ENCODE measurements at places on chromosomes 7 and 10.

DNA sequence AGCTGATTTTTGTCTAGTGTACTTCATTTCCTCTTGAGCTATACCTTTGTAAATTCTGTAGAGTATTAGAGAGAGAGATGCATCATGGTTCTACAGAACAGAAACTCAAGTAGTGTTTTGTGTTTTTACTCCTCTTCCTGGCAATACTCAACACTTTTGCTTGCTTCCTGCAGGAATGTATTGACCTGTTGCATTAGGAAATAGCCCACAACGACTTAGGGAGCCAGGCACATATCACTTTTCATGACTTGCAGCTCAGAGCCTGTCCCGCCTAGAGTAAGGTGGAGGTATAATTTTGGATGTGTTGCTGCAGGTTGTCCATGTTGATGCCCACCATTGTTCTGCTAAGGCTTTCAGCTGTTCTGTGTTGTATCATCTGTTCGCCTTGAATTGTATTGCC lies 216.3 kb downstream of the SDK1 start:
- DNase-seq = no peak

DNA sequence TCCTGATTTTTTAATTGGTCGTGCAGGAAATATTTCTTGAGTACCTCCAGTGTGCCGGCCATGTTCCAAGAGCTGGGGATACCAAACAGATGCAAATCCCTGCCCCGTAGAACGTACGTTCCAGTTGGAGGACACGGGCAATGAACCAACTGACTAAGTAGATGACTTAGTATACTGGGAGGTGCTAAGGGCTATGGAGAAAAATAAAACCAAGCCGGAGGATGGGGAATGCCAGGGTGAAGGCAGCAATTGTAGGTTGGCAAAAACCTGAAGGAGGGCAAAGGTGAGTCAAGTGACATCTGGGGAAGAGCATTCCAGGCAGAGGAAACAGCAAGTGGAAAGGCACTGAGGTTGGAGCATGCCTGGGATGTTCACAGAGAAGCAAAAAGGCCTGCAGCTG lies 6.8 kb upstream of the VSIR start:
- no peak for DNase-seq

GRCh38 chr10:4195213-4195612 lies 410.2 kb upstream of the KLF6 start:
- DNase-seq = no peak

DNA sequence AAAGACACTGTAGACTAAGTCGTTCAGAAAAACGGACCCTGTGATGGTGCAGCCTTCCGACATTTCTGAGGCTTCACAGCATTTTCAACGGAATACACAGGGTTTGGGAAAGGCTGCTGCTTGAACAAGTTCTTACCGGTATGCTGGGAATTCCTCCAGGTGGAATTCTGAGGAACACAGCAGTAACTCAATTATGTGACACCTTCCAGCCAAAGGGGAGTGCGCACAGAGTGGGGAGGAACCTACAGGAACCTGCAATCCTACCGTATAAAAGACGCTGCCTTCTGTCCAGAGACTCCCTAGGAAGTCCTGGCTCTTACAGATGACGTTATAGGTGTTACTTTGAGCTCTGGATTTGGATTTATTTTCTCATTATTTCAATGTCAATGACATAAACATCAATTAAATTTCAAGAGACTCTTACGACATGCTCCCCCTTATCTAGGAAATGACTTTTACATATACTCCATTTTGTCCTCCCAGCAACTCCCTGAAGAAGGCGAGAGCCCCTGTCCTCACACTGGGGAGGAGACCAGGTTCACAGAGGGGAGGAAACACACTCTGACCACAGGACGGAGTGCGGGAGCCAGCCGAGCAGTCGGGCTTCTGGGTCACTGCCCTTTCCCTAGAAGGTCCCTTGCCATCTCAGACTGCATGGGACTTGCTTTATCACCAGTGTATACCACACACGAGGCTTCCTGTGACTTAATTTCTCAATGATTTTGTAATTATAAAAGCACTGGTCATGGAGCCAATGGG lies 27.9 kb downstream of the VIPR2 start:
- no peak for DNase-seq

GRCh38 chr10:100872034-100872791 lies 40.5 kb upstream of the SLF2 start:
- peak; percentile 68 for DNase-seq

DNA sequence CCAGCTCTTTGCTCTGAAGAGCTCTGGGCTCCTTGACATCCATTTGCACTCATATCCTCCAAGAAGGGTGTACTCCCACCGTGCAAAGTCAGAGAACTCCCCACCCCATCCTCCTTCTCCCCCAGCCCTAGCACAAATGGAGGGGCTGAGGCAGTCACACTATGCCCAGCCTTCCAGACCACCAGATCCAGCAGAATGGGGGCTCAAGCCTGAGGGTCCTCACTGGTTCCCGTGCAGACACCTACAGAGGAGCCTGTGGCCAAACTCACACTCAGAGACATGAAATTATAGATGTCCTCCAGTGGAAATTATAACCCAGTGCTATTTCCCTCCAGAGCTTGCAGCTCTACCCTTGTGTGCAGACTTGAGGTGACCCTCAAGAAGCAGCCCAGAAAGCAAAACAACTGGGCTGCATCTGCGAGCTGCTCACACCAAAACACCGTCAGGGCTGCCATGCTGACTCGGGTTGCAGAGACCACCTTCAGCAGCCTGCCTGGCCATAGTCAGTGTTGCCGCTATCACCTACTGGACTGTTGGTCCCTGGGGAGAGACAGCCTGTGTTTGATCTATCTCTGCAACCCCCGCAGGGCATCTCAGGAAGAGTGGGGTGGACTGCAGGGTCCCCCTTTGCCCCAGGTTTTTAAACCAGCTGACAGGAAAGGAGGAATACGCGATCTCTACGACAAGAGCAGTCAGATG lies 7.4 kb downstream of the ZNF488 start:
- no peak for DNase-seq

GRCh38 chr7:90453259-90453891 lies 16.1 kb upstream of the PTTG1IP2 start:
- no peak for DNase-seq

DNA sequence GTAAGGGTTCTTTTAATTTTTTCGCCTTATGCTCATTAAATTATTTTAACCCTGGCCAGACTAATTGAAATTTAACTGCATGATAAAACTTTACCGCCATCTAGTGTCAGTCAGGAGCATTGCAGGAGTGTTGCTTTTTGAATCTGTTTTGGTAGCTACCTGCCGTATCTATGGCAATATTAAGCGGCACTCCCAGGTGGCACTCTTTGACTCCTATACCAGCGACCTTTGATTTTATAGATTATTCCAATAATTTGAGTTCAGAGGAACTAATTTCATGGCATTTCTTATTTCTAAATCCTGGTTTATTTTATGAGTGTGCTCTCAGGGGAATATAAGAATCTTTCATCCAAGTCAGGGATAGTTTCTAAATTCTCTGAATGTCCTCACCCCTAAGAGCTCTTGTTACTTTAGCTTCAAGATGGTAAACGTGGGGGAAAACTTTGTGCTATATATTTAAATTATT lies 198.9 kb downstream of the REEP3 start:
- DNase-seq = peak; percentile 50

DNA sequence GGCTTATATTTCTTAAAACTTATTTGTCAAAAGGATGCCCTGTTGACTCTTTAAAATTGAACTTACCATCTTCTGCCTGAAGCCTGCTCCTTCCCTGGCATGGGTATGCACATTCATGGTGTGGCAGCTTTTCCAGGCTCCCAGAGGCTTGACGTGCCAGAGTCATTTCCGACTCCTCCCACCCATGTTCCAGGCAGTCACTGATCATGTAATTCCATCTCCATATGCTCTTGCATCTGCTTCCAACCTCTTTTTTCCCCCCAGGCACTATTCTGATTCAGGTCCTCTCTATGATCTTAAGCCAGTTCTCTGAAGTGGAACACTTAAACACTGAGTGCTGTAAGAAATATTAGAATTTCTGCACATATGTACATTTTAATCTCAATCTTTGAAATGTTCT lies 82.2 kb downstream of the CFAP58 start:
- DNase-seq = no peak

GRCh38 chr7:7944619-7945282 lies 23.8 kb upstream of the GLCCI1 start:
- DNase-seq = peak; percentile 81

DNA sequence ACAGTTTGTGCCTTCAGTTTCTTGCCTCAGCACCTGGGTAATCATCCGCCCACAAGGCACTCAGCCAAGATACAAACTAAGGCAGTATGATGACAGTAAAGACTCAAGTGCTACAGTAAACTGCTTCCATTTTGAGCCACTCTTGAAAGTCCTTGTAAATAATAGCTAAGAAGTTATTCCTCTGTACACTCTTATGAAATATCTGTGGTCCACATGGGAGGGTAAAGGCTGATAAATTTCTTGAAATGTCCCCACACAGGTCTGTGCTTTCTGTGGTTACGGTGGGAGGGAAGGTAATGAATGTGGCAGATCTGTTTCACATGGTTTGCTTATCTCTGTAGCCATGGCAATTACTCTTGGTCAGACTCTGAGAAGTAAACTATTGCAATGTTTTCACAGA lies 551.0 kb upstream of the ZWINT start:
- no peak for DNase-seq

- no peak for DNase-seq
Observed at GRCh38 chr7:116779216-116779615, 83.2 kb upstream of the CAPZA2 start.

- DNase-seq = no peak
Observed at GRCh38 chr10:71923138-71923692, 41.0 kb upstream of the CHST3 start.

- no peak for DNase-seq
Observed at GRCh38 chr10:50658165-50658564, 34.4 kb upstream of the SGMS1 start.

- DNase-seq = no peak
Observed at GRCh38 chr7:28160551-28160991, 20.0 kb downstream of the JAZF1 start.

DNA sequence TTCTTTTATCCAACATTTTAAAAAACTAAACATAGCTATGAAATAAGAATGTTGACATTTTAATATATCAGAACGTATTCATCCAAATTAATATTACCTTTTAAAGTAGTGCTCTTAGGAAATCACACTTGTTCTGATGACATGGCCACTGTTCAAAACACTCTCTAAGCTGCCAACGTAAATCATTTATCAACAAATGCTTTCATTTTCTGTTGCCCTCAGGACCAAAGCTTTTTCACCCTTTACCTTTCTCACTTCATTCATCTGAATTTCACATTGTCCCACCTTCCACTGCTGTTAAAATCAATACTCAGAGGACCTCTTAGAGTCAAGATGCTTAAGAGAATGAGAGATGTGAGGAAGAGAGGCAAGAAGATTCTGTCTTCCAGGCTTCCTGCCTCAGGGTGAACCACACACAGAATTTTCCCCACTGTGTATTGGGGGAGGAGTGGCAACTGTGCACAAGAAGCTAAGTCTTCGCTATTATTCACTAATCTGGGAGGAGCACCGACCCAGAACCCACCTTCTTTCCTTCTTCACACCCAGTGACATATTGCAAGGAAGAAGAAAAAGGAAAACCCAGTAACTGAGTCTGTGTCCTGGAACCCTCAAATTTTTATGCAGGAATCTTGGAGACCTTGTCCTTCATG lies 21.0 kb downstream of the HIBADH start:
- DNase-seq = no peak

DNA sequence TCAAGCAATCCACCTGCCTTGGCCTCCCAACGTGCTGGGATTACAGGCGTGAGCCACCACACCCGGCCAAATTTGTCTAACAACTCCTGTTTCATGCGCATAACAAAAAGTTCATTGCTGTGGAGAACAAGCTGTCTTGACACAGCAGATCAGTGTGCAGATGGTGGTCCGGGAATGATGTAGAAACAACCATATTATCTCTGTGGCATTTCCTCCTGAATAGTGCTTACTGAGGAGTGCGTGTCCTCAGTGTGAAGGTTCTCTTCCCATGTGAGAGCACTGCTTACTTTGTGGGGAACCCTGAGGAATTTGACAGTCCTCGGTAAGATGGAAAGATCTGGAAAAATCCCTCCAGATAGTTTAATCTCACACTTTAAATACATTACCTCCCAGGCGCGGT lies 30.3 kb upstream of the ZNF438 start:
- DNase-seq = no peak

DNA sequence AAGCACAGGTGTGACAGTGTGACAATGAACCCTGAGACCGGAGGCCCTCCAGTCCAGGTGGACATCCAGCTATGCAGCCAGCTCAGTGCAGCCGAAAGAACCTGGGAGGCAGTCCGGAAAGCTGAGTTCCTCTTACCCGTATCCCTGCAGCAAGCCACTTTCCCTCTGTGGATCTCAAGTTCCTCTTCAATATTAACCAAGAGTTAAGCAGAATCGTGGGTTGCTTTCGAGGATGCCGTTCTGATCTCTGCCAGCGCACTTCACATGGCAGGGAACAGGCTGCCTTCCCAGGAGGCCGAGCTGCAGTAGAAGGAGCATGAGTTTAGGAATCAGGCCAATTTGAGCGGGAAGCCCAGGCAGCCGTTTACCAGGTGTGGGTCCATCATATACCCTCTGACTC lies 591.6 kb downstream of the SDK1 start:
- no peak for DNase-seq

GRCh38 chr7:89451911-89452310 lies 656.4 kb upstream of the TEX47 start:
- no peak for DNase-seq

DNA sequence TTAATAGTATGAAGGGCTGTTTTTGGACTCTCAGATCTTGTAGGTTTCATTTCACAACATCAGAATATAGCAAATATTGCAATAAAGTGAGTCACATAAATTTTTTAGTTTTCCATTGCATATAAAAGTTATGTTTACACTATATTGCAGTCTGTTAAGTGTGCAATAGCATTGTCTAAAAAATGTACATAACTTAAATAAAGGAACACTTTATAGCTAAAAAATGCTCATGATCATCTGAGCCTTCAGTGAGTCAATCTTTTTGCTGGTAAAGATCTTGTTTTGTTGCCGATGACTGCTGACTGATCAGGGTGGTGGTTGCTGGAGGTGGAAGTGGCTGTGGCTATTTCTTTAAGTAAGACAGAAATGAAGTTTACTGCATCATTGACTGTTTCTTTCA lies 42.0 kb downstream of the ABCA13 start:
- no peak for DNase-seq

DNA sequence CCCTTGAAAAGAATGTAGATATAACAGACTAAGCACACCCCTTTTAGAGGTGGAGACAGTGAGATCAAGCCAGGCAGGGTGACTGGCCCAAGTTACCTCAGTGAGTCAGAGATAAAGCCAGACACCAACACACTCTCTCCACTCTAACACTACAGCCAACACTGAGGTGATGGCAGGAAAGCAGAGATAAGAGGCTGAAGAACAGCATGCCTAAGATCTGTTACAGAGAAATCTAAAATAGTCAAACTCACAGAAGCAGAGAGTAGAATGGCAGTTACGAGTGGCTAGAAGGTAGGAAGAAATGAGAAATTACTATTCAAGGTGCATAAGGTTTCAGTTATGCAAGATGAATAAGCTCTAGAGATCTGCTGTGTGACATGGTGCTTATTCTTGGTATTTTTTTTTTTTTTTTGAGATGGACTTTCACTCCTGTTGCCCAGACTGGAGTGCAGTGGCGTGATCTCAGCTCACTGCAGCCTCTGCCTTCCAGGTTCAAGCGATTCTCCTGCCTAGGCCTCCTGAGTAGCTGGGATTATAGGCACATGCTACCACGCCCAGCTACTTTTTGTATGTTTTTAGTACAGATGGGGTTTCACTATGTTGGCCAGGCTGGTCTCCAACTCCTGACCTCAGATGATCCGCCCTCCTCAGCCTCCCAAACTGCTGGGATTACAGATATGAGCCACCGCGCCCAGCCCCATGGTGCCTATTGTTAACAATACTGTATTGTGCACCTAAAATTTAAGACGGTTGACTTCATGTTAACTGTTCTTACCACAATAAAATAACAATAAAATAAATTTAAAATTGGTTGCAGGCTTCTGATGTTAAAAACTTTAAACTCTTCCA lies 28.7 kb downstream of the ICA1 start:
- DNase-seq = no peak

Measured in DND-41 (cell line).